ENCODE measurements at places on chromosomes 12 and 14.
A peak's percentile ranks its signal among the peaks of the same experiment; 100 is the strongest.

DNA sequence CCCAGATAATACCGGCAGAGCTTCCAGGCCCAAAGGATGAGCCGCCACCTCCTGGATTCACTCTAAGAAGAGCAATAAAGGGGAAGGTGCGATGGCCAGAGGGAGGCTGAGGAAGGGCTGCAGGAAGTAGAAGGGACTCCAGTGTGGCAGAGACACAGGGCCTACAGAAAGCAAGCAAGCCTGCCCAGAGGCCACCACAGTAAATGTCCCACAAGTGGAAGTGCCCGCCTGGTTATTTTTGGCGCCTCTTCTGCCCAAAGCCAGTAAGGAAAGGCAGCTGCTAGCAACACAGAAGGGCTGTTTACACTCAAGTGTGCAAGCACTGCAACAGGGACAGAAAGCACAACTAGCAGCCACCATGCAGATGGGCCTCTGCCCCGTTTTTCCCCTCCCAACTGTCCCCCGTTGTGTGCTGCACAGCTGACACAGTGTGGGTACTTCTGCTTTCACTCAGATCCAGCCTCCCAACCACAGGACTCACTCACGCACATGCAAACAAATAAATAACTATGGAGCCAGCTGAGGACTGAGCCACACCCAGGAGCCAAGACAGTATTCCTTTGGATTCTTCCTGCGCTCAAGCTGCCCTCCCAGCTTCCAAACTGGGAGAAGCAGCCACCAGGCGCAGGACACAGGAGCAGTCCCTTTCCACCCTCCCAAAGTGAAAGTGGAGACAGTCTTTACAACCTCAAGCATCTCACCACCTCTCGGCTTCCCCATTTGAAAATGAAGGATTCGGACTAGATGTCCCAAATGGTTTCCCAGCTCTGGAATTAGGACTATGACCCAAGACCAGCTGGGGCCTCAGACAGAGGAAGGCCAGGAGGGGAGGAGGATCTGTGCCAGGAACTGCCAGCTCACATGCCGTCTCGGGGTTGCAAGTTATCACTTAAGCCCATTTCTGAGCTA is 40.0 kb upstream of the PNMA1 start:
- DNase-seq = peak; percentile 44

GRCh38 chr12:48017496-48017895 is 13.2 kb upstream of the COL2A1 start:
- DNase-seq = no peak

DNA sequence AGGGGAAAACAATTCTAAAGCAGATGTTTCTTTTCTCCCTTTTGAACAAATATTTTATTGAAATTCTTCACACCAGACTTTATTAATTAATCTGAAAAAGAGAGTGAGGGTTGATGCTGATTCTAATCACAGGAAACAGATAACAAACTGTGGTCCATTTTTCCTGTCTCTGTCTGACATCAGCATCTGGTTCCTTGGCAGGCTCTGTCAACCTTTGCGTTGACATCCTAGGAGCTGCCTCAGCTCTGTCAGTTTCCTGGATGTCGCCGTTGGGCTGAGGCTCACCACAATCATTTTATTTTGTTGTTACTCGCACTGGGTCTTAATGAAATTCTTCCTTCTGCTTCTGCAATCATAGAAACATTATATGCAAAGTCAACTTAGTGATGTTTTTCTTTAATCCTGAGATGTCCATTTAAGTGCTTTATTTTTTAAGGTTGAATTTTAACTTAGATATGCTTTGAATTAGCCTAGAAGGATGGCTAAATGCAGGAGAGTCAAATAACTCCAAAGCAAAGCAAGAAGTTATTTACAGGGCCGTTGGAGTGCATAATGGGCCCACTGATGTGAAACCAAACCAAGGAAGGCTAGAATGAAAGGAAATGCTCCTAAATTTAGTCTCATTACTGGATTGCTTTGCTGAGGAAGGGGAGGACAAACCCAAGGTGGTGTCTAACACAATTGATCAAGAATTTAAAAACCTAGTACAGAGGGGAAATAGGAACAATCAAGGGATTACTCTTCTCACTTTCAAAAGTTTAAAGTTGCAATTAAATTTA is 542.4 kb downstream of the FLRT2 start:
- no peak for DNase-seq

GRCh38 chr14:23101986-23102625 is 2.7 kb downstream of the CIROP start:
- DNase-seq = no peak

GRCh38 chr12:51381226-51382079 is 9.8 kb downstream of the GALNT6 start:
- no peak for DNase-seq

- DNase-seq = peak; percentile 94
These were observed 7.7 kb upstream of the INF2 start for GRCh38 chr14:104681689-104682074.

- DNase-seq = peak; percentile 17
These were observed 20.0 kb upstream of the TCP11L2 start for GRCh38 chr12:106282457-106283097.

- peak; percentile 46 for DNase-seq
These were observed 139.8 kb downstream of the ANO6 start for GRCh38 chr12:45355730-45356129.

GRCh38 chr12:49536526-49537071 is 2.2 kb upstream of the KCNH3 start:
- no peak for DNase-seq

DNA sequence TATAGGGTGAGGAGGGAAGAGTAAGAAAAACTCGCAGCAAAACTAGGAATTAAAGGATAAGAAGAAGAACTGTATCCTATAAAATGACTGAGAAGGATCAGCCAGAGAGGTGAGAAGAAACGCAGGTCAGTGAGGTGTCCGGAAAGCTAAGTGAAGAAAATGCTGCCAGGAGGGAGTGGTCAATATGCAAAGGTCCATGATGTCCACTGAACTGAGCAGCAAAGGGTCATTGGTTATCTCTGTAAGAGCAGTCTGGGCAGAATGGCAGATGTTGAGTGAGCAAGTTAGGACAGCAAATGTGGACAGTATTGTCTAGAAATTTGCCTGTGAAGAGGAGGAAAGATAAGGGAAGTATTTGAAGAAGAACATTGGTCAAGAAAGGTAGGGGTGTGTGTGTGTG is 155.4 kb downstream of the SRGAP1 start:
- no peak for DNase-seq

DNA sequence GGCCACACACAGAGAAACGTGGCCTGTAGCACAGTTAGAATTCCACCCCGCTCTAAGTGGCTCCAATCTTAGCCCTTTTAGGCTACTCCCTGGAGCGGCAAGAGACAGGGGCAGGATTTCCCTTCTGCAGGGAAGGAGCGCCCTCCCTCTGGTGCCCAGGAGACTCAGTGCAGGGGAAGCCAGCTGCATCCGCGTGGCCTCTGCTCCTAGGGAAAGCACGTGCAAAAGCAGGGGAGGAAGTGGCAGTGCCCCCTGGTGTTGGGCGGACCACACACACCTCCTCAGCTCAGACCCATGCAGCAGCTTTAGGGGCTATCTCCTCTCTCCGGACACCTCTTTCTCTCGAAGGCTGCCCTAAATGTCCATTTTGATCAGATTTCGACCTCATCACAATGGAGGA is 50.0 kb downstream of the SPRING1 start:
- no peak for DNase-seq

GRCh38 chr12:109927622-109928021 is 27.5 kb downstream of the TCHP start:
- DNase-seq = no peak

GRCh38 chr12:62345667-62346066 is 85.5 kb downstream of the USP15 start:
- no peak for DNase-seq

DNA sequence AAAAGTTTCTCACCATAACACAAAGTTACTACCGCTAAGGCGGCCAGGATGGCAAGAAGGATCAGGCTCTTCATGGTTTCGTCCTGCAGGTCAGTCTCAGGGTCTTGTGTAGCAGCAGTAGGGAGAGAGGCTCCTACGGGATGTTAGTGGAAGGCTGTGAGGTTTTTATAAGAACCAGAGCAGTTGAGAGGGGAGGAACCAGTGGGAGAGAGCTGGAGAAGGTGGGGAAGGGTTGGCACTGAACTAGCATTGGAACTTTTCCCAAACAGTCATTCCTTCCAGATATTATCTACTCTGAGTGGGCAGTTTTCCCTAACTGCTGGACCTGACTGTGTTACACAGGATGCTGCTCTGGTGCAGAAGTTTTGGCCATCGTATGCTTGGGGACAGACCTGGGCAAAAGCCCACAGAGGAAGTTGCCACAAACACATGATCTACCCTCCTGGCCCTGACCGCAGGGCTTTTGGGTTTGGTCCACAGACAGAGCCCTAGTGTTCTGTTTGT is at the start of gene MGP:
Gene MGP (minus strand): TSS at position 137 of the 504 bp plus-strand sequence. CDS start 63 bp downstream, at position 74.
- peak; percentile 93 for DNase-seq

- DNase-seq = peak; percentile 89
These were observed 133.6 kb upstream of the NCOR2 start for GRCh38 chr12:124700810-124701592.

DNA sequence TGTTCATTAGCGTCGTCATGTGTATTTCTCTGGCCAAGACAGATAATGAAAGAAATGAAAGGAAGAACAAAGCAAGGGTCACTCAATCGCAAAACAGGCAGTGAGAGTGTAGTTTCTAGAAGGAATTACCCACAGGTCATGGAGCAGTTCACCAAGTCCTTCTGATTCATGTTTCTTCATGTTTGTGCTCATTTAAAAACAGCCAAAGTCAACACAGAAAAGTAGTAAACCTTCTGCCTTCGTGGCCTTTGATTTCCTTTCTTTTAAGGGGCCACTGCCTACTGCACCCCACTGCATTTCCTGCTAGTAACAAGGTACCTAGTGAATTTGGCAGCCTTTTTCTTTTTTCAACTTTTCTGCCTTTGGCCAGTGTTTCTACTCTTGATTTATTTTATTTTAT is 75.1 kb downstream of the KCNK13 start:
- DNase-seq = no peak

DNA sequence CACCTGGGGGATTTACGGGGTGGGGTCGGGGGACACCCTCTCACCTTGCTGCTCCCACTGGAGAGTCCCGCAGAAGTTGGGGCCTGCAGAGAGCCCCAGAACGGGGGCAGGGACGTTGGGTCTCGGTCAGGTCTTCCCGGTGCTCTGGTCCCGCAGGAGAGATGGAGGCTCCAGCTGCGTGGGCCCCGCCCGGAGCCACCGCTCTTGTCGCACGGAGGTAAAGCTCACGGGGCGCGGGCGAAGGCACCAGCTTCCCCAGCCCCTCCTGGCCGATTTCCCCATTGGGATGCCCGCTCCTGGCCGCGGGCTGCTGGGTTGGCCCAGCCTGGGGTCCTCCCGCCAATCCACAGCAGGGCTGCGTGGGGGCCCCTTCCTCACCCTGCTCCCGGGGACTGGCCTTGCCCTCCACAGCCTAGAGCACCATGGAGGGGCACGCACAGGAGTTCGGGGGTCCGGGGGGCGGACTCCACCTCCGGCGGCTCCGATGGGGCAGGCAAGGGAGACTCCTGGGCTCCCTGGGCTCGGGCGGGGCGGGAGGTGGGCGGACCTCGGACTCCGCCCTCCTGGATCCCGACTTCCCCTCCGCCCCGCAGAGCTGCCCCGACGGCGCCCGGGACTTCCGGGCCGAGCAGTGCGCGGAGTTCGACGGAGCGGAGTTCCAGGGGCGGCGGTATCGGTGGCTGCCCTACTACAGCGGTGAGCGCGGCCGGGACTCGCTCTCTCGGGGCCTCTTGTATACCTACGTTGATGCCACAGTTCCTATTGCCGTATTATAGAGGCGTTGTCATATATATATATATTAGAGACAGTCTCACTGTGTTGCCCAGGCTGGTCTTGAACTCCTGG is 8.4 kb downstream of the PAPLN start:
- DNase-seq = peak; percentile 50

DNA sequence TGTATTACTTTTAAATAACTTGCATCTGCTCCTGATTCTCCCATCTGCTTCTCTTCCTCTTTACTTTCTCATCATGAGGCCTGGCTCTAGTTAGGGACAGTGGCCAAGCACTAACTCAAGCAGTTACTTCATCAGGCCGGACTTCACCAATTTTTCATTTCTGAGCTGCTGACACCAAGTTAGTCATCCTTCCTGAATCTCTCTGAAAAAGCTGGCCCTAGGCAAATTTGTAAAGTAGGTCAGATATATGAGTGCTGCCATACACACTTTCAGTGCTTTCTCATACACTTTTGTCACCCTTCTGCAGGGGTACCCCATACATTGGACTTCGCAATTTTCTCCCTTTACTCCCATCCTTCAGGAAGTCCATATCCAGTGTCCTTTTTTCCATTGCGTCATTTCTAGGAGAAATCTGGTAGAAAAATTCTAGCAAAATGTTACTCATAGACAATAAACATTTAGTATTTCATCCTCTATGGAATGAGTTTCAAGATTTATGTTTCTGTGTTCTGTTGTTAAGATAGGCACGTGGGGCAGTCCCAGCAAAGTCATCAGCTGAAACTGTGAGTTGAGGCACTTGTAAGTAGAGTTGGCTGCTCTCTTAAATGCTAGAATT is 276.8 kb upstream of the TMPO start:
- peak; percentile 92 for DNase-seq

Data from umbilical cord (tissue), 2 donors.